T-cell (primary cell): ENCODE measurements at places on chromosomes 6 and 20.
A peak's percentile ranks its signal among the peaks of the same experiment; 100 is the strongest.

DNA sequence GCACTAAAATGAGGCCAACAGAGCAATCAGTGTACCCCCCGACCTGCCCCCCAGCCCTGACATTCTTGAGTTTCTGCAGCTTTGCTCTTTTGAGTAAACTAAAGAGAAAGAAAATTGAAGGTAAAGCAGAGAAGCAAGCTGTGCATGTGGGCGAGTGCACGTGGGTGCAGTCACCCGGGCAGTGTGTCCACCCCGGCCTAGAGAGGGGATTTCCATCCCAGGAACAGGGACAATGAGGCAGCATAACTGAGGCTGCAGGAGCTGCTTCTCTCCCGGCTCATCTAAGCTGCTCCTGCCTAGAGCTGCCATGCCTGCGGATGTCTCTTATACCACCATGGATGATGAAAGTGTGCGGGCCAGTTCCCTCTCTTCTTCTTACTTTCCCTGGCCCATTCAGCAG is 16.8 kb downstream of the CASS4 start:
- DNase-seq, result no peak

- DNase-seq, result no peak
Measured at GRCh38 chr6:103783329-103783728, 1076.4 kb downstream of the HACE1 start.

DNA sequence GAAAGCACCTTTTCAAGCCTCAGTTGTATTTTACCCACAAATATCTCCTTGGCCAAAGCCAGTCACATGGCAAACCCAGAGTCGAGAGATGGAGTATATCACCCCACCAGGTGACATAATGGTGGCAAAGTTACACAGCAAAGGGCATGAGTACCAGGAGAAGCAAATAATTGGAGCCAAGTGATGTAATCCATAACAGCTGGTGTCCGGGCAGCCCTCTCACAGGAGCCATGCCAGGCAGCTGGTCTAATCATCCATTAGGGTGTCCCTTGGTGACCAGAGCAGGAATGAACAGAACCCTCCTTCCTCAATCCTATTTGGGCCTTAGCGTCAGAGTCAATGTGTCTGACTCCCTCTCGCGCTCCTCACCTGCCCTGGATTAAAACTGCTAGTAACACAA is 272.1 kb downstream of the LRFN2 start:
- no peak for DNase-seq

- peak; percentile 20 for DNase-seq
Measured at GRCh38 chr6:156779206-156780094, 2.3 kb downstream of the ARID1B start.

GRCh38 chr20:35091816-35092523 is 637 bp downstream of the TRPC4AP start:
- DNase-seq, result no peak

DNA sequence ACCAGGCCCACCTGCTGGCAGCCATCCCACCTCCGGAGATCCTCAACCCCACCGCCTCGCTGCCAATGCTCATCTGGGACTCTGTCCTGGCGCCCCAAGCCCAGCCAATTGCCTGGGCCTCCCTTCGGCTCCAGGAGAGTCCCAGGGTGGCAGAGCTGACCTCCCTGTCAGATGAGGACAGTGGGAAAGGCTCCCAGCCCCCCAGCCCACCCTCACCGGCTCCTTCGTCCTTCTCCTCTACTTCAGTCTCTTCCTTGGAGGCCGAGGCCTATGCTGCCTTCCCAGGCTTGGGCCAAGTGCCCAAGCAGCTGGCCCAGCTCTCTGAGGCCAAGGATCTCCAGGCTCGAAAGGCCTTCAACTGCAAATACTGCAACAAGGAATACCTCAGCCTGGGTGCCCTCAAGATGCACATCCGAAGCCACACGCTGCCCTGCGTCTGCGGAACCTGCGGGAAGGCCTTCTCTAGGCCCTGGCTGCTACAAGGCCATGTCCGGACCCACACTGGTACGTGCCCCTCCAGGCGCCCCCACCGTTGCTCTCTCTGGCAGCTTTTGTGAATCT is 1.1 kb downstream of the SNAI1 start:
- no peak for DNase-seq

DNA sequence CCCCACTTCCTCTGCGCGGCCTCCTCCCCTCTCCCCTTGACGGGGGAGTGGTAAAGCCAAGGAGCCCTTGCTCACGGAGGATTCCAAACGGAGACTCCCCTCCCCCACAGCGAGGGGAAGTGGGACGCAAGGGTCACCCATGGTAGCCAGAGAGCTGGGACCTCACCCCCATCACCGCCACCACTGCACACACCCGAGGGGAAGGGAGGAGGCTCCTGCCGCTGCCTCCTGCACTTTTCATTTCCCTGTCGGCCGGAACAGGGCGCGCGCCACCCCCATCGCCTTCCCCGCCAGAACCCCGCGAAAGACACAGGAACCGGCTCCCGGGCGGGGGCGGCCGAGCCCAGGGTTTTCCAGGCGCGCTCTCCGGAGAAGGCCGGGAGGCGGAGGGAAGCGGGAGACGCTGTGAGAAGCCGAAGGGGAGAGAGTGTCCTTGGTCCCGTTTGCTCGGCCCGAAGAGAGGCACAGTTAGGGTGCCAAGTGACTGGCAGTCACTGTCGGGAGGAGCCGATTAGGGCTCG is 789 bp downstream of the CCND3 start:
- DNase-seq, result peak; percentile 47

GRCh38 chr20:18543216-18543615 is 24.0 kb upstream of the SMIM26 start:
- DNase-seq, result no peak

DNA sequence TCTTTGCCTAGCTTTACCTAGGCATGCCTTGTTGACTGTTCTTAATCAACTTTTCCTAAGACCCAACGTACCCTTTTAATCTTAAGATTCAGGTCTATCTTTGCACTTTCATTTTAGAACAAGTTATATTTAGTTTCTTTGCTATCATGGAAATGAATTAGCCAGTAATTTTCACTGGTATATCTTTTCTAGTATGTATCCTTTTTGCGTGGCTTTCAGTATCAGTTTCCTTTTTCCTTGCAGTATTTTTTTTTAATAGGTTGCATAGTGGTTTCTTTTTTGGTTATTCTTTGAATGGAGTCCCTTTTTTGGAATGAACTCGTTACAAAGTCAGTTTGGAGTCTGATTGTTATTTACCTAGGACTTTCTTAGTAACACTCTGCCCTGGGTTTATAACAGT is 7.3 kb downstream of the ANKEF1 start:
- DNase-seq, result no peak

- no peak for DNase-seq
Measured at GRCh38 chr6:124872361-124873065, 89.7 kb upstream of the RNF217 start.

DNA sequence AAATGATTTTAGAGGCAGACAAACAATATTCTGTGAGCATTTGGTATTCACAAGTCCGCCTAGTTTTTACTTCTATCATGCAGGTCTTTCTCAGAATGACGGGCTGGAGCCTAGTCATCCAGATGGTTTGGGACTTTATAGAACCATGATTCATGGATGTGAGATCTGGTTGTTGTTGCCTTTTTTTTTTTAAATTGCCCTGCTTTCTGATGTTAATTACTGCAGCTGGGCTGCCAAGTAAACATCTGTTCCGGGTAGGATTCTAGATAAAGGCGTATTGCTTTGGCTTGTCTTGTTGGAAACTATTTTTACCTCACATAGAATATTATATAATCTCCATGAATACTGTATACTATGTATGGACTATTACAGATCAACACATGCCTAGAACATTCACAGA is 58.1 kb downstream of the RNF217 start:
- DNase-seq, result no peak

- DNase-seq, result no peak
Measured at GRCh38 chr6:37298958-37299357, 41.0 kb upstream of the TMEM217 start.

GRCh38 chr20:36435592-36436541 is 105.5 kb upstream of the MYL9 start:
- peak; percentile 79 for DNase-seq
